ENCODE measurements at places on chromosomes 2 and 18. TPM values are rescaled to one million over a fixed set of nuclear protein-coding genes. Genes with fewer than 3 reads are reported as not detected.

The PTPRN gene
- 0.12 TPM for total RNA-seq

- DNase-seq: no peak
Measured at GRCh38 chr2:54879598-54880332, 156.3 kb downstream of the EML6 start.

The ABCB11 gene
- total RNA-seq: not detected

DNA sequence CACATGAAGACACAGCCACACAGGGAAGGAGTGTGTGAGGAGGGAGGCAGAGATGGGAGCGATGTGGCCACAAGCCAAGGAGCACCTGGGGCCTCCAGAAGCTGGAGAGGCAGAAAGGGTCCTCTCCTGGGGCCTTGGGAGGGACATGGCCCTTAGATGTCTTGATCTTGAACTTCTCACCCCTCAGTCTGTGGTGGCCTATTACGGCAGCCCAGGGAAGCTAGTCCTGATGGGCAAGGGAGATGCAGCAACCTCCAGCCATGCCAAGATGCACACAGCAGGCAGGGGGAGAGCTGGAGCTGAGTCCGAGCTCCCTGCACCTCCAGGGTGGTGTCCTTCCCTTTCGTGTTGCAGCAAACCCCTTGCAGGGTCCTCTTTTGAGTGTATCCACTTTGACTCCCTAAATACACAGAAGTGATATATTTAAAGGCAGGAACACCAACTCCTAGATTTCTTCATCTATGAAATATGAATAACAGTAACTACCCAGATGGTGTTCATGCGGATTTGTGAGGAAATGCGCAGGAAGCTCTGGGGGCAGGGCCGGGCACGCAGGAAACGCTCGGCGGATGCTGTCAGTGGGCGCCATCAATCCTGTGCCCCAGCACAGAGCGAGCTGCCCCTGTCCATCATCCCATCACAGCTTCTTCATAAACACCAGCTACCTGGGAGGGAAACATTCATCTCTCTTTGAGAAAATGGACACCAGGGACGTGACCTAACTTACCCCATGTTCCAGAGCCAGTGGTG is 230.4 kb upstream of the MYT1L start:
- no peak for DNase-seq

DNA sequence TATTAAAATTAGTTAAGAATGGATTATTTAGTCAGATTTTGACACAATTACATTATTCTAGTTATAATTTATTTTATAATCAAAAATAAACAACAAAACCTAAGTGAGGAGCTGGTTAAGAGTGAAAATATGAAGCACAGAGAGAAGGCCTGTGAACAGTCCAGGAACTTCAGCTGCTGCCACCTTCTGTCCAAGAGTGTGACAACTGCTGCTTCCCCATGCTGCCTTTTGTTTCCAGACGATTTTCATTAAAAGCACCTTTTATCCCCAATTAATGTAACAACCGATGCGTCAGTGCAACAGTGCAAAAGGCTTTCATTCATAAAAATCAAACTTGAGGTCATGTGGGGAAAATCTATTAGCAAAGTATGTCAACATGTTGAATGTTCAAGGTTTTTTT is 363.6 kb downstream of the CTNNA2 start:
- DNase-seq: no peak

The SMYD5 gene
- 26.1 TPM for total RNA-seq

Measured in ovary (tissue), 10 donors.